ENCODE measurements at places on chromosomes 5 and 9.
A peak's percentile ranks its signal among the peaks of the same experiment; 100 is the strongest.

GRCh38 chr5:151182524-151182900, 24.9 kb upstream of the ANXA6 start:
- DNase-seq = no peak

GRCh38 chr9:87040410-87041009, 93.2 kb upstream of the GAS1 start:
- no peak for DNase-seq

GRCh38 chr9:88173378-88173999, 35.2 kb upstream of the SPATA31C2 start:
- peak; percentile 79 for DNase-seq

GRCh38 chr9:11402621-11403020, 789.8 kb upstream of the PTPRD start:
- no peak for DNase-seq

DNA sequence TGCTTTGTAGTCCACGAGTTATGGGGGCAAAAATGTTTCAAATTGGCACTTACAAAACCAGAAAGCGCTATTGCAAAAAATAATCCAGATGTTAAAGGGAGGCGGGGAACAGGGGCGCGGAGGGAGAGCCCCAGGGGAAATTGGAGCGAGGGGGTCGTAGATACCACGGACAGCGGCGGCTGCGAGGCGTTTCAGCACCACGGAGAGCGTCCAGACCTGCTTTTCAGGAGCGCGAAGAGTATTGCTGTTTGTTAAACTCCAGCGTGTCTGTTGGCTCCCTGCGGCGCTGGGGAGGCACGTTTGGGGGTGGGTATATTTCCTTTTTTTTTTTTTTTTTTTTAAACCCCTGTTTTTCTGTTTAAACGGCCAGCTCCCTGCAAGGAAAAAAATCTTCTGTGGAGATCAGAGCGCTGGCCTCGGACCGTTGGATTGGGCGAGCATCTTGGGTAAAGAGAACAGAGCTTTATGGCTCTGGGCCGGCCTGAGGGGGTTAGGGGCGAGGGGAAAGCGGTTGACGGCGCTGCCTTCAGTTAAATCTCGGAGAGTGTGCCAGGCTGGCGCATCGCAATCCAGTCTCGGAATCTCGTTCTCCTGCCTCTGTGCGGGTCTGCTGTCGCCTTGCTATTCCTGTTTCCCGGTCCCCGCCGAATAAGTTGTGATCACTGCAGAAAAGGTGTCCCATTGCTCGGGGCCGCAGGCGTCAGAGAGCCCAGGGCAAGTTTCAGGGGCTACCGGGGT, at the start of gene GLRA1:
Gene GLRA1, minus strand, starts transcription at position 288 of the 738 bp plus-strand sequence. CDS start 302 bp downstream, outside the sequence.
- peak; percentile 55 for DNase-seq

DNA sequence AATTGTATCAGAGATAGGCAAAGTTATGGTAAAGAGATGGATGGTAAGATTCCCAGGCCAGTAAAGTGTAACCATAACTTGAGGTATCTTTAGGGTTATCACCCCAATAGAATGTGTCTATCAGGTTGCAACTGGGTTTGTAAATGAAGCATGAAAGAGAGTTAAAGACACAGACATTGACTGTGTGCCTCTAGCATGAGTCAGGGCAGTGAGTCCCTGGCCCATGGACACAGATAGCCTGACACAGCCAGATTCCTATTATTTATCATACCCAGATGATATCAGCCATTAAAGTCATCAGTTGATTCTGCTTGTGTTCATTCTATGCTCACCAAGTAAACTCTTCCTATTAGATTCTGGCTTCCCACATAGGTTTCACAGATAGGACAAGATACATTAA, 33.5 kb upstream of the SNAPC3 start:
- no peak for DNase-seq

DNA sequence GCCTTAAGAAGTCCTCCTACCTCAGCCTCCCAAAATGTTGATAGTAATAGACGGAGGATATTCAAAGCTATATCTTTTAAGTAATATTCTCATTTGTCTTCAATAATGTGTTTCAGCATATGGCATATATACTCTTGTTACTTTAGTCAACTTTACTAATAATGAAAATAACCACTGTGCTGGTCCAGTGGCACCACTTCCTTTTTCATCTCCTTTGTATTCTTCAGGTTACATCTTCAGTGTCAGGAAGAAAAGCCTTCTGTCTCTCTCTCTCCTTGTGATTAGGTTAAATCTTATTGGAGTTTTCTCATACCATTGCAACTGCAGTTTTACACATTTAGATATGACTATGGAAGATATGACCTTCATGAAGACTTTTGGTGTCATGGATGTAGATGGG, 31.3 kb downstream of the PARP8 start:
- no peak for DNase-seq

DNA sequence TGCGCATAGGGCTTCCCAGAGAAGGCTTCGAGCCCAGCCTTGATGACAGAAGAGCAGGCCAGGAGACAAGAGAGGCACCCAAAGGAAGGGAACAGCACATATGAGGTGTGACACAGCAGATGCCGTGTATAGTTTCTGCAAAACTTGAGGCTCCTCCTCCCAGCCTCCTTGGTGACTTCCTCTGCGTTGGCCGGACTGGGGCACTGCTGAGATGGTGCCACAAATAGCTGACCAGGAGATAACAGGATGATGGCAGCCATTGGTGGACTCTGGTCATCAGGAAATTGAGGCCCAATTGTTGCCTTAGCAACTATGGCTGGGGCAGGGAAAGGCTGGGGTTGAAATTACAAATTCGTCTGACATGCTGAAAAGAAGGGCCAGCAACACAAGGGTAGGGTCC, 4.8 kb upstream of the ZNF79 start:
- DNase-seq = no peak

GRCh38 chr9:31304576-31304975, 1079.9 kb upstream of the ACO1 start:
- DNase-seq = peak; percentile 21

DNA sequence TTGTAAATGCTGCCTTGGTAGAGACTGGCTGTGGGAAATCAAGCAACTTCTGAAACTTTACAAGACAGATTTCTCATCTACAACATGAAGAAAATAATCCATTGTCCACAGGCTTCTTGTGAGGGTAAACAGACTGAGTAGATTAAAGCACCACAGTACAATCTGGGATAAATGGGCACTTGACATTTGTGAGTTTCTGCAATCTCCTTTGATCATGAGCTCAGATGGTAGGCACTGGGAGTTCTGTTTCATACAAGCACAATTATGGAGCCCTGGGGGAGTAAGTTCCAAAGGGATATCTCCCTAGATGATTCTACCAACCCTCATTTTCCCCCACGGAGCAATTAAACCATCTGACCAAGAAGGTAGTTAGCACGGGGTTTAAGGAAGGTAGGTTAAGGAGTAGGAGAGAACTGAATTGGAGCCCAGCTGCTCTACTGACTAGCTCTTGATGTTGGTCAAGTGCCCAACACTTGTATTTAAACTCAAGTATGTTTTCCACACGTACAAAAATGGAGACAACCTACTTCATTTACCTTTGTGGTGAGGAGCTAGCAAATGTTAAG, 479.5 kb upstream of the TNC start:
- no peak for DNase-seq

- DNase-seq = peak; percentile 48
Observed at GRCh38 chr5:78985725-78986223, 664 bp upstream of the ARSB start.

- no peak for DNase-seq
Observed at GRCh38 chr9:108443019-108443633, 412.7 kb downstream of the ACTL7B start.

- no peak for DNase-seq
Observed at GRCh38 chr5:151073280-151073679, 7.6 kb downstream of the TNIP1 start.

- no peak for DNase-seq
Observed at GRCh38 chr5:137710086-137710485, 25.8 kb downstream of the KLHL3 start.

- no peak for DNase-seq
Observed at GRCh38 chr9:137370865-137371520, 52.0 kb downstream of the EXD3 start.

DNA sequence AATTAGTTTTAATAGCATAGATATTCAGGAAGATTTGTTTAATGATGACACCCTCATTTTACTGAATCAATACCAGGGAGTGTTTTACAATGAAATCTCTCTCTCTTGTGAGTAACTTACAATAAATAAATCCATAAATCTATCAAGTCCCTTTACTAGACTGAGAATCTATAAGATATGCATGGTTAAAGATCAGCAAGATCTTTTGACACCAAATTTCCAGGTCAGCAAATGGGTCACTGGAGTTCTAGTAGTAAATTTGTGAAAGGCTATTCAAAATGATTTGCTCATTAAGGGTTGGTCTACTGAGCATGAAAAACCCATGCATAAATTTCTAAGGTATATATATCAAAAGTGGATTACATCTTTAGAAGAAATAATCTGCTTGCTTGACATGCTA, 512.1 kb upstream of the ITGA1 start:
- no peak for DNase-seq

DNA sequence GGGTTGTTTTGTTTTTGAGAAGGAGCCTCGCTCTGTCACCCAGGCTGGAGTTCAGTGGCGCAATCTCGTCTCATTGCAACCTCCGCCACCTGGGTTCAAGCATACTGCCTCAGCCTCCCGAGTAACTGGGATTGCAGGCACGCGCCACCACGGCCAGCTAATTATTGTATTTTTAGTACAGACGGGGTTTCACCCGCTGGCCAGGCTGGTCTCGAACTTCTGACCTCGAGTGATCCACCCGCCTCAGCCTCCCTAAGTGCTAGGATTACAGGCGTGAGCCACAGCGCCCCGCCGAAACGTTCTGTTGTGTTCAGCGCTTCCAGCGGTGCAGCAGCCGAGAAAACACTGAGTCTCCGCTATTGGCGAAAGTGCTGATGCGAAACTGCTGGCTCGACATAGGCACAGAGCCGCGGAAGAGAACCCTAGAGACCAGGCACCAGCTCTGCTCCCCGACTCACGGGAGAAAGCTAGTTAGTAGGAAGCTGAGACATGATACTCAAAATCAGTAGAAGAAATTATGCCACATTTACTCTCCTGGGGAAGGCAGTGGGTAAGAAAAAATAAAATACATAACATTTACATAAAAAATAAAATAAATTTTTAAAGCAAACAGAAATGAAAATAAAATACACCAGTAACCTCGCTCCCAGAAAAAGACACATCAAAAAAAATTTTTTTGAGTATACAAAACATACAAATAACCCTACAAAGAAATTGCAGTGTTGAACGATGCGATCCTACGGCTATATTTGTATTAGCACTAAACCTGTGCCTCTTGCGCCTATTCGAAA, 31.6 kb downstream of the ANXA2R start:
- peak; percentile 98 for DNase-seq

DNA sequence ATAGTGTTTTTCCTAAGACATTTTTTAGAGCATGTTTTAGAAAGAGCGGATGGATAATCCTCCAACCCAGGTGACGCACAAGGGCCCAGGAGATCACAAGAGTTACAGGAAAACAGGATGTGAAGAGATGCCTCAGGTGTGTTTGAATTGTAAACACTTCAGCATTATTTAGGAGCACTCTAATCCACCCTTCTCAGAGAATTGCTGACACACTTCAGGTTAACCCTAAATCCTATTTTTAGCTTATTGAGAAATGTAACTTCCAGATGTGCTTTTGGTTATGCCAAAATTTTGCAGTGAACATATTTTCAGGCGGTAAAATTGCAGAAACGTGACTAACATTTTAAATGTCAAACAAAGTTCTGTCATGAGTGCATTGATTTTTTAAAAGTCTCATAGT, 755.4 kb upstream of the CTNND2 start:
- DNase-seq = no peak

DNA sequence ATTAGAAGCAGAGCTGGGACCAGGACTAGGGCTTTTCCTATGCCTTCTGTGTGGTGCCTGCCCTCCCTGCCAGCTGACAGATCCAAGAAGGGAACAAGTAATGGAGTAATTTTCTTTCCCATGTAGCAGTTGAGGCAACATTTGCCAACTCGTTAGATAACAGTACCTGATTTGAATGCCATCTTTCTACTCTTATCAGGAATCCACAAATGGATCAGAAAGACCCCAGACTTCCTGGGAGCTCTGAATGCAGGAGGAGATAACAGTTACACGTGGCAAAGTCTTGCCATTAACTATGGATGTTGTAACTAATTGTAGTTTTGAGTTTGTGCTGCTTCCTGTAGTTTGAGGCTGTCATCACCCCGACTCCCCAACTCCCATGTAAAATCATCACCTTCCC, 39.2 kb downstream of the RCL1 start:
- DNase-seq = no peak

DNA sequence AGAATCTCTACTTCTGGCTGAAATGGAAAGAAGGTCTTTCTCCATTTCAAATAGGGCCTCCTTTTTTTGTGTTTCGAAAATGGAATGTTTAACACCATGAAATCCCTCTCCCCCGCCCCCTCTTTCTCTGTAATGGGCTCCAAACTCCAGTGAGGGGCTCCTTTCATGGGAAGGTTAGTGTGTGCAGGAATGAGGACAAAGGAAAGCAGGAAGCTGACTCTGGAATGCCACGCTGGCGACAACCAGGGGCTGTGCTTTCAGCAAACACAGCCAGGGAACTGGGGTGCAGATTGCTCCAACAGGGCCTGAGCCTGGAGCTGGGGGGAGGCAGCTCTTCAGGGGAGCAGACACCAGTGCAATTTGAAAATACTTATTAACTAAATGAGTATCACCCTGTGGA, 82.8 kb downstream of the CRB2 start:
- no peak for DNase-seq

DNA sequence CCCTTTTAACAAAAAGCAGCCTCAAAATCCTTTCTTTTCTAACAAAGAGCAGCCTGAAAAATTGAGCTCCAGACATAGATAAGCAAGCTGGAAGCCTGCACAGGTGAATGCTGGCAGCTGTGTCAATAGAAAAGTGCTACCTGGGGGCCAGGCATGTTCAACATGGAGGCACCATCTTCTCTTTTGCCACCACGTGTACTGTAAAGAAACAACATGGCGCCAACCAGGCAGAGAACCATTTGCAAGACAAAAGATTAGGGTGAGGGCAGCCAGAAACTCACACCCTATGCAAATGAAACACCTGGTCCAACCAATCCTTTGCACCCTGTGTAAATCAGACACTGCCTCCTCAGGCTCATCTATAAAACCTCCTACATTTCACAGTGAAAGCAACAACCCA, 96.0 kb downstream of the ACTL7B start:
- no peak for DNase-seq

- DNase-seq = peak; percentile 56
Observed at GRCh38 chr5:23139338-23140171, 286.4 kb upstream of the CDH12 start.

- DNase-seq = no peak
Observed at GRCh38 chr5:34903260-34903659, 12.0 kb downstream of the RAD1 start.

GRCh38 chr5:169828385-169828784, 151.9 kb downstream of the INSYN2B start:
- DNase-seq = no peak

GRCh38 chr5:79872291-79872690, 118.8 kb downstream of the MTX3 start:
- DNase-seq = no peak
